ENCODE measurements at places on chromosomes 12 and 14. TPM values are rescaled to one million over a fixed set of nuclear protein-coding genes. Genes with fewer than 3 reads are reported as not detected.
A peak's percentile ranks its signal among the peaks of the same experiment; 100 is the strongest.

GRCh38 chr14:25180221-25180620 is 130.3 kb upstream of the STXBP6 start:
- no peak overlapping the region for H3K27ac ChIP-seq
- DNase-seq, result no peak
- H3K4me3 ChIP-seq, result no peak overlapping the region
- H3K27me3 ChIP-seq, result no peaks in the 10 kb centered on the region
- no peaks in the 10 kb centered on the region for H3K36me3 ChIP-seq

CYP27B1 gene
- 0.36 TPM for total RNA-seq

DNA sequence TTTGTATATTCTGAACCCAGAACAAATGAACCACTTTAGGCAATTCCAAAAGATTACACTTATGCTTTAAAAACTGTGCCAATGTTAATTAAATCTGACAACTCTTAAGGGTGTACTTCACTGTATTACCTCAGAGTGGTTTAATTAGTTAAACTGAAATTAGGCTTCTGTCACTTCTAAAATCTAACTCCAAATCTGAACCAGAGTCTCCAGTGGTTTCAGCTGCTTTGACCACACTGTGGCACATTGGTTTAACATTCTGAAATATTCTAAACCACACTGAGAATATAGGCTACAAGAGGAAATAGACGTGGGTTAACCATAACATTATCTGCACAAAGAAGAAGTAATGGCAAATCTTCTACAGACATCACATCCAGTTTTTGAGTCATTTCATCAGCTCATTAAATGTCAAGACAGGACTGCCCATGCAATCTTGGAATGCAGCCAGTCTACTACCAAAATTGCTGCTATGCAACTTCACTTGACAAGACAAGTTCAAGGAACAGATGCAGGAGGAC is 94.8 kb downstream of the LRP6 start:
- peaks cover 8% of the 10 kb centered on the region for H3K4me1 ChIP-seq
- no peak overlapping the region for H3K27ac ChIP-seq
- H3K27me3 ChIP-seq, result no peaks in the 10 kb centered on the region
- no peaks in the 10 kb centered on the region for H3K36me3 ChIP-seq
- H3K4me3 ChIP-seq, result no peak overlapping the region

TAS2R13 gene
- 3.8 TPM for total RNA-seq

GRCh38 chr12:131242741-131243496 is 289.2 kb downstream of the ADGRD1 start:
- H3K27me3 ChIP-seq, result no peaks in the 10 kb centered on the region
- peak; percentile 65 for DNase-seq
- no peaks in the 10 kb centered on the region for H3K36me3 ChIP-seq
- no peak overlapping the region for H3K4me3 ChIP-seq
- no peaks in the 10 kb centered on the region for H3K4me1 ChIP-seq
- H3K27ac ChIP-seq, result no peak overlapping the region

GRCh38 chr12:6996040-6996441 is 22.2 kb downstream of the LPCAT3 start:
- H3K4me1 ChIP-seq, result peaks cover 7% of the 10 kb centered on the region
- no peaks in the 10 kb centered on the region for H3K27me3 ChIP-seq
- peaks cover 3% of the 10 kb centered on the region for H3K36me3 ChIP-seq
- H3K4me3 ChIP-seq, result no peak overlapping the region

DNA sequence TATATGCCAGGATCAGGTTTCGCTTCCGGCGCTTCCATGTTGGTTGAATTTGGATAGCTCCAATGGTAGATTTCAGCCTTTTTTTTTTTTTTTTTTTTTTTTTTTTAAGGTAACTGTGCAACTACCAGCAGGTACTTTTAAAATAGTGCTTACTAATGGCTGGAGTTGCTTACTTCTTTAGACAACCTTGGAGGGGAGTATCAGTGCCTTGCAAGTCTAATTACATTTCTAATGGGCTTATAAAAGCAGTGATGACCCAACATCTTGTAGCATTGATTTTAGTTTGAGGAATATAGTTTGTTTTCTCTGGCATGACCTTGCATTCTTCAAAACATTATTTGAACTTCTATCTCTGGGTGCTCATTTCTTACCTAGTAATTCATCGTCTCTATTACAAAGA is 1.1 kb downstream of the EIF4B start:
- peak; percentile 65 for DNase-seq
- H3K4me1 ChIP-seq, result peaks cover 37% of the 10 kb centered on the region
- H3K27me3 ChIP-seq, result no peaks in the 10 kb centered on the region
- H3K36me3 ChIP-seq, result peaks cover 24% of the 10 kb centered on the region
- H3K4me3 ChIP-seq, result peak overlapping the region; percentile 90

GRCh38 chr14:61616524-61617185 is 78.7 kb upstream of the HIF1A start:
- H3K4me3 ChIP-seq, result no peak overlapping the region
- H3K27me3 ChIP-seq, result no peaks in the 10 kb centered on the region
- no peak for DNase-seq
- peak overlapping the region; percentile 88 for H3K27ac ChIP-seq

SRRM4 gene
- not detected for total RNA-seq

INSM2 gene
- not detected for total RNA-seq

DNA sequence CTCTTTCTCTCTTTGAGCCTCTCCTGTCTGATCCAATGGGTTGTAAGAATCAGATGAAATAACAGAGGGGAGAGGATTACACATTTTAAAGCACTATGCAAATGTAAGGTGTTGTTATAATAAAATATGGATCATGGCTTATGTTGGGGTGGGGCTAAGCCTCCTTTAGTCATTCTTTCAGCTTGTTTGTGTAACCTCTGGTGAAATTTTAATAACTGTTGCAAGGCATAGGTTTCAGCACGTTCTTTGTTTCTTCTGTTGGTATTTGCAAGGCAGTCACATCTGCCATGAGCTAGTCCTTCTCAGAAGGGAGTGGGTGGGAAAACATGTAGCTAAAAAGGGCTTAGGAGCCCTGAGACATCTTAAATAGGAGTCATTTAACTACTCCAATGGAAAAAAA is 74.8 kb upstream of the FRMD6 start:
- H3K36me3 ChIP-seq, result no peaks in the 10 kb centered on the region
- H3K4me1 ChIP-seq, result peaks cover 33% of the 10 kb centered on the region
- H3K27me3 ChIP-seq, result no peaks in the 10 kb centered on the region
- DNase-seq, result no peak
- H3K27ac ChIP-seq, result peak overlapping the region; percentile 21

DNA sequence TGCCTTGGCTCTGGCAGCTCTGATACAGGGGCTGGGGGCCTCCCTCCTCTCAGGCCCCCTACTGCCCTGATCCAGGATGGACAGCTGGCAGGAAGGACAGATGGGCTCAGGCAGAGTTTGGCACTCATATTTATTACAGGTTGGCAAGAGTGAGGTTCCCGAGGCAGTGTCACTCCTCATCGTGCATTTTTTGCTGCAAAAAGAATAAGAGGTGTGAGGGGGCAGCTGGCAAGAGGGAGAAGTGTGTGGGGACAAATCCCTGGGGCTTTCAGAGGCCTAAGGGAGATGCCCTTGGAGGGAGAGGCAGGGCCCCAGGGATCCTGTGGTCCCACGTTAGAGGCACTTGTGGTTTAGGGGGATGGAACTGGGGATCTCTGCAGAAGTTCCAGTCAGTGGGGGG is 5.0 kb downstream of the CMTM5 start:
- no peaks in the 10 kb centered on the region for H3K36me3 ChIP-seq
- no peak overlapping the region for H3K4me3 ChIP-seq
- no peaks in the 10 kb centered on the region for H3K4me1 ChIP-seq

TMEM119 gene
- 362 TPM for total RNA-seq

SPTB gene
- not detected for total RNA-seq

- DNase-seq, result no peak
- no peak overlapping the region for H3K27ac ChIP-seq
- H3K27me3 ChIP-seq, result no peaks in the 10 kb centered on the region
- H3K4me3 ChIP-seq, result no peak overlapping the region
- no peaks in the 10 kb centered on the region for H3K36me3 ChIP-seq
- peaks cover 9% of the 10 kb centered on the region for H3K4me1 ChIP-seq
Observed at GRCh38 chr12:95326445-95326844, 108.8 kb downstream of the VEZT start.

CCDC196 gene
- not detected for total RNA-seq

MYL2 gene
- total RNA-seq, result not detected

GRCh38 chr12:26088998-26089397 is 35.8 kb downstream of the BHLHE41 start:
- no peak overlapping the region for H3K27ac ChIP-seq
- no peak for DNase-seq
- peaks cover 6% of the 10 kb centered on the region for H3K4me1 ChIP-seq
- no peak overlapping the region for H3K4me3 ChIP-seq
- no peaks in the 10 kb centered on the region for H3K36me3 ChIP-seq

- DNase-seq, result no peak
- no peak overlapping the region for H3K4me3 ChIP-seq
- H3K4me1 ChIP-seq, result no peaks in the 10 kb centered on the region
- no peaks in the 10 kb centered on the region for H3K36me3 ChIP-seq
- H3K27ac ChIP-seq, result no peak overlapping the region
Observed at GRCh38 chr14:83425138-83425537, 1891.5 kb upstream of the SEL1L start.

All from osteoblast (primary cell).